ENCODE measurements at places on chromosomes 12 and 14.

DNA sequence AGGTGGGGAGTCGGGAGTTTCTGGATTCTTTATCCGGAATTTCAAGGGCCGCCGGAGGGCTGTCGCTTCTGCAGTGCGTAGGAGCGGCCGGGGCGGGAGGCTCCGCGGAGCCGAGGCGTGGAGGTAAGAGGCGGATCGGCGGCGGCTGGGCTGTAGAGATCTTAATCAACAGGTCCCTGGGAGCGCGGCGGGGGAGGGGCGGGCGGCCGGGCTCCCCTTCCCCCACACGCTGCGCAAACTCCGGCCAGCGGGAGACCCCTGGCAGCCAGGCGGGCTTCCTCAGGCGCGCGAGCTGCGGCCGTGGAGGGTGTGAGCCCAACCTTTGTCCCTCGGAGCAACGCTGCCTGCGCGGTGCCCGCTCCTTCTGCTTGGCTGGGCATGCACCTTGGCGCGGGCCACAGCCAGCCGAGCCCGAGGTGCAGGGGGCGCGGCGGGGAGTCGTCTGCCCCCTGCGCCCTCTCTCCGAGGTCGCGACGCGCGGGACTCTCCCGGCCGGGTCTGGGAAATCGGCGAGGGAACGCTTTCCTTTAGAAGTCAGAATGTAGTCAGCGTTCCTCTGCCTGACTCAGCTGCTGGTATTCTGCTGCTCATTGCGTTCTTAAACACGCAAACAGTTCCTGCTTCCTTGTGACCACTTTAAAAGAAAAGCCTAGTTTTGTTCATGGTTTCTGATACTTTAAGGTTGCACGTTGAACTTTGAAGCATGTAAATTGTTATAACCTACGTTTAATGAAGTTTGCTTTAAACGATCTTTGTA is at the start of gene PALS1:
TSS of gene PALS1 (plus strand) at position 25 of the 757 bp plus-strand sequence. CDS start 37,736 bp downstream, outside the sequence.
- no peak for DNase-seq

DNA sequence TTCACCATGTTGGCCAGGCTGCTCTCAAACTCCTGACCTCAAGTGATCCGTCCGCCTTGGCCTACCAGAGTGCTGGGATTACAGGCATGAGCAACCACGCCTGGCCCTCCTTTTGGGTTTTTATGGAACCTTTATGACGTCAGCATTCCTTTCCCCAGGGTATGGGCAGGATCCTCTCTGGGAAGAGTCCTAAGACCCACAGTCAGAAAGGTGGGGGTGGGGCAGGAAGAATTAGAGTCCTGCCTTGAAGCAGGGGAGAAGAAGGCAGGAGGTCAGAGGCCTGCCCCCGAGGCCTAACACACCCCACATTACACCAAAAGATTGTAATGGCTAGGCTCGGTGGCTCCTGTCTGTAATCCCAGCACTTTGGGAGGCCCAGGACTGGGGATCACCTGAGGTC is 30.8 kb upstream of the CDK17 start:
- DNase-seq, result no peak

- peak; percentile 70 for DNase-seq
Observed at GRCh38 chr14:75561013-75561432, 17.4 kb upstream of the FLVCR2 start.

- DNase-seq, result no peak
Observed at GRCh38 chr14:29800961-29801360, 126.7 kb downstream of the PRKD1 start.

DNA sequence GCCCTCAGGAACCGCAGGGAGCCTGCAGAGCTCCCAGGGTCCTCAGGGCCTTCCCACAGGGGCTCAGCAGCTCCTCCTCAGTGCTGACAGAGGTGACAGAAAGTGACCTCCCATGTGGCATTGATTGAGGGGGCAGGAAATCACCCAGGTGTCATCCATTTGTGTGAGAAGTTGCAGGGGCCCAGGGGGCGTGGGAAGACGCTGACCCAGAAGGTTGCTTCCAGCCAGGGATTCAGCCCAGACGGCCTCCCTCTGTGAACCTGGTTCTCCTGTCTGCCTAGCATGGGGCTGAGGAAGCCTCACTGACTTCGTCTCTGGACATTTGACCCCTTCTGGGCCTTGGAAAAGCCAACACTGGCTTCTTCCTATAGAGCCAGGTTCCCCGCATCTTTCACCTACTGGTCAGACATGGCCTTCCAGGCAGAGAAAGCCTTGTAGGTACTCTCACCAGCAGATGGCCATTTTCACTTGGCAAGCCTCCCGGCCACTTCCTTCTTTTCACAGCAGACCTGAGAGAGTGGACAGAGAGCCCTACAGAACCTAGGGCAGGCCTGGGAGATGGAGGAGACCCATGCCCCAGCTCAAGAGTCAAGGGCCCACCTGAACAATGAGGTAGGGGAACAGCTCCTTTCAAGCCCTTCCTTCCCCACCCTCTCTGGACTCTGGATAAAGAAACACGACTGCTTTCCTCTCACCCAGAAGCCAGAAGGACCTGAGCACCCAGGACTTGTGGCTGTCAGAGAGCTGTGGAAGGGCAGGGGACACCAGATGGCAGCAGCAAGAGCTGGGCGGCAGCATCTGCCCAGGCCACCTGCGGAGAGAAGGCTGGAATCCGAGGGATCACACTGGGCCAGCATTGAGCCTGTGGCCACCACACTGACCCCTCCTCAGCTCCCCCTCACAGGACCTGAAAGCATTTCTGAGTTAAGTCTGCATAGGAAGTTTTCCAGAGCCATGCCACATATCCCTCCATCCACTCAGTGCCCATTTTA is 377.8 kb downstream of the DPF3 start:
- no peak for DNase-seq

- DNase-seq, result no peak
Observed at GRCh38 chr12:57213763-57214397, 2.7 kb upstream of the NXPH4 start.

DNA sequence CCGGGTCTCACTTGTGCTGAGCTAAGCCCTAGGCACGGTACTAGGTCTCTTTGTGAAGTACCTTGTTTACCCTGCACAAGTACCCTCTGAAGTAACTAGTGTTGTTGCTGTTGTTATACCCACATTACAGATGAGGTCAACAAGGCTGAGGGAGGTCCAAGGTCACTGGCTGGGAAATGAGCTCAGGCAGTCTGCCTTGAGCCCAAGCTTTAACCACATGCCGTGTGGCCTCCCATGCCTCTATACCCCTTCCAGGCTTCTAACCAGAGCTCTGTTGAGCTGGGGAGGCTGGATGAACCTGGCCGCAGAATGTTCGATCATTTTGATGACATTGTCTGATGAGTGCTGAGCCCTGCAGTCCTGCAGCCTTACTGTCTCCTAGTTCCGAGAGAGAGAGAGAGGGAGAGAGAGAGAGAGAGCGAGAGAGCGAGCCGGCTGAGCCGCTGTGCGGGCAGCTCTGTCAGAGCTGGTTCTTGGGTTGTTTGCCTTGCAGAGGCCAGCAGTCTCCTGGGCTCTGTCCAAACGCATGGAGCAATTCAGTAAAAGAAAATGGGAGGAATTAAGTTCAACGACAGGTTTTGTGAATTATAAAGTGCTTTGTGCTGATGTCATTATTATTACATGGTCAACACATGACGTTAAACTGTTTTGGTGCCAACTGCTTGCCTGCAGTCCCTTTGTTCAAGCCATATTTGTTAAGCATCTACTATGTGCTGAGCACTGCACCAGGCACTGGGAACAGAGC is 13.1 kb downstream of the JDP2 start:
- no peak for DNase-seq

GRCh38 chr14:74478996-74479635 is 14.0 kb downstream of the NPC2 start:
- no peak for DNase-seq

DNA sequence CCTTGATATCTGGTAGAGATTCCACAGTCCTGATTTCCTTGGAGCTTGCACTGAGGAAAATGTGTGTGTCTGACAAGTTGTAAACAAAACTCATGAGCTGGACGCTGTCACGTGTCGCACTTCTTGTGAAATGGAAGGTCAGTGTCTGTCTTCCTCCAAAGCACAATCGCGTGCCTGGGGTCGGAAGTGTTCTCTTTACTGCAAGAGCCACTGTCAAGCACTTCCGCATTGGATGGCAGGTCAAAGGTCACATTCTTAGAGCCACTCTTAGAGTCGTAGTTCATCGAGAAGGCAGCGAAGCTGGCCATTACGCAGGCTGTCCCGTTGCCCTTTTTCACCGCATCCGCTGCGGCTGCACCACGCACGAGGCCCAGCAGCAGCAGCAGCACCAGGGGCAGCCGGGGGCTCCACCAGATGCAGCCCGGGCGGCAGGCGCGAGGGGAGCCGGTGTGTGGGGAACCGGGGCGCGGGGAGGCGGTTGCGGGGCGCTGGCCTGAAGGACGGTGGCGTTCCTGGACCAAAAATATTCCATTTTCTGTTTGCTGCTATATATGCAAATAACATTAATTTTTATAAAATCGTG is 45.0 kb downstream of the LRTM2 start:
- DNase-seq, result no peak

DNA sequence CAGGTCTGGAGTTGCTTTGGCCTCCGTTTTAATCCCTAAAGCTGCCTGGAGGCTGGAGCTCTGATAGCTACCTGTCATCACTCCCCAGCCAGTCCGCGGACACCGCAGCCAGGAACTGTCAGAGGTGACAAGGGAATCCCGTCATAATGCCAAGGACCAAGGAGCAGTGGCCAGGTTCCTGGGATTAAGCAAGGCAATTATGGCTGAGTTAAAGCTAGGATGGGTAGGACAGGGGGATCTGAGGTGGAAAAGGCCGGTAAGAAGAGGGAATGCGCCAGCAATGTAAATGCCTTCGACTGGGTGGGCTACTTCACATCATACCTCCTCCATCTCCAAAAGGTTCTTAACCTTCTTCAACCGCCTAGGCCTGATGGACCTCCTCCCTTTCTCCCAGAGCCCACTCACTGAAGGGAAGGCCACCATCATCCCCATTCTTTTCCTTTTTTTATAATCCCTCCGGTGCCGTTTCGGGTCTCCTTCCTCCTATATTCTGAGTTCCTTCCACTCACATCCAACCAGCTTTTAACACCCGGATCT is 1.9 kb downstream of the PPP1R3E start:
- peak; percentile 47 for DNase-seq

DNA sequence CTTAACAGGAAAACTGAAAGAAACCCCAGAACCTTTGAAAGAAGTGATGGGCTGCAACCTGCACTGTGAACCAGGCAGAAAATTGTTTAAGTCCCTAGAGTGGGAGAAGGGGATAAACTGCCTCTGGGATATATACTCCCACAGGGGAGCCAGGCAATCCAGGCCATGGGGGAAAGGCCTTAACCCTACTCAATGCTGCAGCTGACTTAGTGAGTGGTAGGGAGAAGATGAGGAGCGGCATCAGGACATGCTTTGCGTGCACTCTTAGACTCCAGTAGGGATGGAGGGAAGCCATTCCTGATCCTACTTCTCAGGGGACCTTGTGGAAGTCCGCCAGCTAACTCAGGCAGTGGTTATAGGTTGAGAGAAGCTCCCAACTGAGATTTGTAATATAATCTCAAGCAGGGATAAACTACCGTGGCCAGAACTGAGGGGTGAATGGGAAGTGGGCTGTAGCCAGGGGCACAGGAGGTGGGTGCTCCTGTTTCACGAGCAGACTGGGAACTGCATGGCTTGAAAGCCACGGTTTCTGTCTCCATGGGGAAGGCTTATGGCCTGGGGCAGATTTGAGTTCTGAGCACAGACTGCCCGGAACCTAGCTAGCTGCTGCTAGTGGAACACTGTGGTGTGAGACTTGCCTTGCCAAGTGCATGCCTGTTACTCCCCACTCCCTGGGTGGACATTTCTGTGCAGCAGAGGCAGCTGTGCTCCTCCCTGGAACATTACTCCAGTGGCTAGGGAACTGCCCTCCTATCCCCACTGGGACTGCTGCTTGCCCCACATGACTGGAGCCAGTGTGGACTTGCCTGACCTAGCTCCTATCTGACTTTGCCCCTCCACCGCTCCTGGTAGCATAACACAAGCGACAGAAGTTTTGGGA is 119.2 kb upstream of the SCAF11 start:
- DNase-seq, result no peak

DNA sequence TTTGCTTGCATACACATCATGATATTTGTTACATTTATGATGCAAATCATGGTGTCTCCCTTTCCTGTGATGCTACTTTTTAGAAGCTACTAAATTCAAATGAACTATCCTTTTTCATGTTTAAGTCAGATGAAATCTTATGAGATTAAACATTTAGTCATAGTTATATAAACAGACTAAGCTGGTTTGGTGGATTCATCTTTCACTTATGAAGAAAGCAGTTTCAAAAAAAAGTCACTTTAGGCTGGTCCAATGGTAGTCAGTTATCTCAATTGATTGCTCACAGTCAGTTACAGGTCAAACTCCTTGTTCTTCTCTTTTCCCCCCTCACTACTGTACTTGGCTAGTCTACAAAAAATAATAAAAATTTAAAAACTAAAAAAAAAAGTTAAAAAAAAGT is 19.7 kb downstream of the SYCP3 start:
- DNase-seq, result no peak

DNA sequence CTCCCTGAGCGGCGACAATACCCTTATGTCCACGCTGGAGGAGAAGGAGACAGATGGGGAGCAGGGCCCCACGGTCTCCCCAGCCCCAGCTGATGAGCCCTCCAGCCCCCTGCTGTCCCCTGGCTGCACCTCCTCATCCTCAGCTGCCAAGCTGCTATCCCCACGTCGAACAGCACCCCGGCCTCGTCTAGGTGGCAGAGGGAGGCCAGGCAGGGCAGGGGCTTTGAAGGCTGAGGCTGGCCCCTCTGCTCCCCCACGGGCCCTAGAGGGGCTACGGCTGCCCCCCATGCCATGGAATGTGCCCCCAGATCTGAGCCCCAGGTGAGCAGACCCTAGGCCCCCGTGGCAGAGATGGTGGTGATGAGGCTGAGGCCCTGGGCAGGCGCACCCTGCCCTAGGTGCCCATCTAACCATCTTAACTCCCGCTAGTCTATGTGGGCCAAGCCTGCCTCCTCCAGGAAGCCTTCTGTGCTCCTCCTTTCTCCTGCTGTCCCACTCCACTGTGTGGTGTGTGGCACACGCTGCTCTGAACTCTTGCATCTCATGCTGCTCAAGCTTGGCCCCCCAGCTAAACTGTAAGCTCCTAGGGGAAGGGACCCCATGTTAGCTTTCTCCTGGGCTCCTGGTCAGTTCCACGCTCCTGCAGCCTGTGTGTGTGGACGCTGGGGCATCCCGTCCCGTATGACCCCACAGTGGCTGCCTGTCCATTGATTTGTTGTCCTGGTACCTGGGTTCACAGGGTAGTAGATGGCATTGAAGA is 12.1 kb downstream of the MCRS1 start:
- no peak for DNase-seq

DNA sequence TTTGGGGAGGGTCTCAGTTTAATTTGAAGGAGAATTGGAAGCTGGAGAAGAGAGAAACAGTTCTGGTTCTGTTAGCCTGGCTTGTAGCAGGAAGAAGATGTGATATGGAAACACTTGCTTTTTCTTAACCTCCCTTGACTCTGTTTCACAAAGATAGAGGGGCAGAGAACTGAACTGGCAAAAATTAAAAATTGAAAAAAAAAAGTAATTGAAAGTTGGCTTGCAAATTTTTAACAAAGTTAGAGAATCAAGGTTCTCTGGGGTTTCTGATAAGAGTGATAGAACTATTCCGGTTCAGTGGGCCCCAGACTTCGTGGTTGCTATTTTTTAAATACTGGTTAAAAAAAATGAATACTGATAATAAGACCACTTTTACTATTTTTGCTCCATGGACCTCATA is 2.8 kb downstream of the CRADD start:
- DNase-seq, result no peak

Measured in stimulated activated CD8-positive, alpha-beta memory T cell treated with anti-CD3 and anti-CD28 coated beads, Interleukin-4, amount 100 ng/mL, for 48 hours (primary cell).